ENCODE measurements at places on chromosomes 12 and 14. TPM values are rescaled to one million over a fixed set of nuclear protein-coding genes. Genes with fewer than 3 reads are reported as not detected.

The ARHGEF40 gene
- 7.3 TPM for total RNA-seq

The POTEG gene
- not detected for total RNA-seq

The EGLN3 gene
- total RNA-seq = 2.1 TPM

The NRL gene
- 0.88 TPM for total RNA-seq

The CHMP4A gene
- 36.8 TPM for total RNA-seq
